Frontal cortex (tissue), 4 donors: ENCODE measurements at places on chromosomes 11 and 22.

GRCh38 chr11:43735961-43736360 is 55.4 kb downstream of the HSD17B12 start:
- no peak for DNase-seq

DNA sequence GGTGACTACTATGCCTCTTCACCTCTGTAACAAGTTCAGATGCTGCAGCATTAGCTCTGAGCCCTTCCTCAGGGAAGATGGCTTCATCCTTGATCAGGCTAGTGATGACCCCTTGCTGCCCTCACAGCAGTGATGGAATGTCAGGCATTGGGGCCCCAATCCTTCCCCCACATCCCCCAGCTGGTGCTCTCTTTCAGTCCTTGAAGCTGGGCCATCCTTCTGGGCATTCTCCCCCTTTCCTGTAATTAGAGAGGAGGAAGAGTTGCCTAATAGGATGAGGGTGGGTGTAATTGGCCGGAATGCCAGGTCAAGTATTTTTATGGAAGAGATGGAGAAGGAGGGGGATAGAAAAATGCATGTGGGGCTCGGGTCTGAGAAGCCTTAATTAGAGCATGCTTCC is 62.6 kb downstream of the TRAF6 start:
- DNase-seq = no peak

GRCh38 chr22:50004918-50005317 is 7.6 kb downstream of the IL17REL start:
- peak; percentile 24 for DNase-seq

- DNase-seq = no peak
Measured at GRCh38 chr22:24516301-24516737, 21.2 kb downstream of the UPB1 start.

GRCh38 chr11:2462986-2463765 is 18.4 kb downstream of the KCNQ1 start:
- no peak for DNase-seq

DNA sequence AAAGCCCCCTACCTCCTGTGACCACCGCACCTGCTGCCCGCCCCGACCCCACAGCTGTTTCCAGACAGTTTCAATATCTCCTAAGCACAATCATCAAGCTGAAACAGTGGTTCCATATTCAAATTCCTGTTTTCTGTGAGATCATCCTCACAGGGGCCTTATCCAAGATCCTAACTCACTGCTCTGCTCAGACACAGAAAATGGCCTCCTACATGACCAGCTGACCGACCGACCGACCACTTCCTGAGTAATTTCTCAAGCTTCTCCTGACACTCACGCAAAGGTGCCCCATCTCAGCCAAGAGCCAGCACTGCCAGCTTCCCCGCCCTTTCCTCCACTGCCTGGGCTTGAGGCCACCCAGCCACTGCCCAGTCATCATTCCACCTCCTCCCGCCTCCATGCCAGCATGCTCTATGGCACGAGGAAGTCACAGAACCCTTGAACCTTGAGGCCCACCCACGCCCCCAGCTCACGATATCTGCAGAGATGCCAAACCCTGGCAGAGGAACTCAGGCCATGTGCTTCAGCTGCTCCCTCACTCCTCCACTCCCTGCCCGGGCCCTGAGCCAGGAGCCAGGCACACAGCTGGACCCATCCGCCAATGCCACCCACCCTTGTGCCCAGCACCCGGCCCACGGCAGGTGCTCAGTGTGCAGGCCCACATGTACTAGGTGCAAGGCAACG is 14.0 kb downstream of the KIAA0930 start:
- DNase-seq = no peak

- no peak for DNase-seq
Measured at GRCh38 chr22:42297778-42298177, 27.3 kb upstream of the TCF20 start.

GRCh38 chr22:38422611-38423511 is 32.1 kb downstream of the KCNJ4 start:
- DNase-seq = no peak

- no peak for DNase-seq
Measured at GRCh38 chr11:92678008-92678611, 291.3 kb upstream of the MTNR1B start.

- no peak for DNase-seq
Measured at GRCh38 chr11:25159341-25159740, 662.5 kb downstream of the LUZP2 start.

DNA sequence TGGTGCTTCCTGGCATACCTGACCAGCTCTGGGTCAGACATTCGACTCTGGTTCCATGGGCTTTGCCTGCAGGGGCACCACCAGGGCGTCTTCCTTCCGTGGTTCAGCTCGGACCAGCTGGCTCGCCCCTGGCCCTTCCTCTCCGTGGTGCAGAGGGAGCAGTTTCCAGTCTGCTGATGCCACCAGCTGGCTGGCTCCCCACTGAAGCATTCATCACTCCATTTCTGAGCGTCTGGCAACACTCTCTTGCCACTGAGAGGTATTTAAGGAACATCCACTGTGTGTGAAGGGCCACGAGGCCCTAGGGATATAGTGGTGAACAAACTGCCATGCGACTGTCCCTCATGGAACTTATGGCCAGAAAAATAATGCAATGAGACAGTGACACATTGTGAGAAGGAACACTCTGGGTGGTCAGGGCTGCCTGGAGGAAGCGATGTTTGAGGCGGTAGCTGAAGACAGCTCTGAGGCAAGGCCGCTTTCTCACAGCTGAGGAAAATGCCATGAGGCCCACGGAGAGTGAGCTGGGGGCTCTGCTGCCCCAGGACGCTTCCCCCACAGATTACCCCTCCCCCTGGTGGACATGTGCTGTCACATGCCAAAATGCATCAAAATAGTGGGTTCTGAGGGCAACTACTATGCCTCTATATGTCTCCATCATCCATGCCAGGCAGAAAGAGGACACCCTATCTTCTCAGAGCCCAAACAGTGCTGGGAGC is 44.9 kb upstream of the ARFGAP3 start:
- DNase-seq = no peak

DNA sequence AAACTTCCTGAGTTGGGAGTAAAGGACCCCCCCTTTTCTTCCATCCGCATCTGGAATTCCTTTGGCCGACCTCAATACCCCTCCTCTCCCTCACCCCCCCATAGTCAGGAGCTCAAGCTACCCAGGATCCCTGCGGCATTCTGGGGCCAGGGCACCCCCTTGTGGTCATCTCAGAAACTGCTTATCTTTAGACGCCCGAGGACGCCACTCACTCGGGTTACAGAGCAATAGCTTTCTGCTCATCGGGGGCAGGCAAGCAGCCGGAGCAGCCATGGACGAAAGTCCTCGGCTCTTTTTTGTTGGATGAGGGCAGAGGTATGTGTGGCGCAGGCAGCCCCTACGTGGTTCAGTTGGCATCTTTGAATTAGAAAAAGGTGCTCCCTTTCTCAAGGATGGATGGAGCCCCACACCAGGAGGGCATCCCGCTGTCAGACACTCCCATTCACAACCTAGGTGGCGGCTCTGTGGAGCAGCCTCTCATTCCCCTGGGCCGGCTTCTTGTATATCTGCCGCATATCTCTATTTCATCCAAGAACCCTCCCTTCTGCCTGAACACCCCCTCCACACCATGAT is 2.3 kb downstream of the C1QTNF5 start:
- peak; percentile 83 for DNase-seq

- no peak for DNase-seq
Measured at GRCh38 chr11:125170510-125171031, 6.0 kb downstream of the PKNOX2 start.

GRCh38 chr11:12927221-12927620 is 81.9 kb upstream of the RASSF10 start:
- DNase-seq = no peak

- DNase-seq = no peak
Measured at GRCh38 chr11:113528982-113529381, 53.8 kb upstream of the DRD2 start.

DNA sequence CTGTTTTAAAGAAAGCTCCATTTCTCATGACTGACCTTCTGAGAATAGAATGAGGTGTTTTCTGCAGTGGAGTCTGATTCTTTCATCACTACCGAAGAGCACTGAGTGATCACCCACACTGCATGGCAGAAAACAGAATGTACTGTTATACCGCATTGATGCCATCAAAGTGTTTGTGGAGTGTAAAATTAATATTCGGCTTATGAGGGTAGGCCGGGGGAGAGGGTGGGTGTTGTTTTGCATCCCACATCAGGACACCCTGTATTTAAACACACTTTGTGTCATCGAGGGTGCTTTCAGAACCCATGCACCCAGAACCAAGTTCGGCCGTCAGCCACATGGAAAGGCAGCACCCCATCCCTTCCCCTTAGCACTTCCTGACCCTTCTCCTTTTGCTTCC is 41.3 kb upstream of the ETS1 start:
- no peak for DNase-seq

GRCh38 chr11:329886-330253 is 9.2 kb upstream of the IFITM3 start:
- DNase-seq = no peak

DNA sequence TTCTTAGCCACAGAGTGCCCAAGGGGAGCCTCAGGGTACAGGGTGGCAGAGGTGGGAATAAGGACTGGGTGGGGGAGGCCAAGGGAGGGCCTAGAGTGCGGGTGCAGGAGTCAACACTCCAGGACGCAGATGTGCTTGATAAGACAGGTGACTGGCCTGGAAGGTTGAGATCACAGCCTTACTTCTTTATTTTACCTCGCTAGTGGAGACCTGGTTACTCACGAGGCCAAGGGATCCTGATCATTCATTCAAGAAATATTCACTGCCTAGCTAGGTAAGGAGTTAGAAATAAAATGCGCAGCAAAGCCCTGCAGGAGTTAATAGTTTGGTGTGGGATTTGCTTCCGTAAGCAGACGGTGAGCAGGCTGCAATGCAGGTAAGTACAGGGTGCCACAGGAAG is 13.2 kb upstream of the PEX26 start:
- DNase-seq = no peak

- no peak for DNase-seq
Measured at GRCh38 chr11:90558328-90558865, 335.5 kb upstream of the CHORDC1 start.

- no peak for DNase-seq
Measured at GRCh38 chr11:11669233-11669846, 47.5 kb upstream of the GALNT18 start.

DNA sequence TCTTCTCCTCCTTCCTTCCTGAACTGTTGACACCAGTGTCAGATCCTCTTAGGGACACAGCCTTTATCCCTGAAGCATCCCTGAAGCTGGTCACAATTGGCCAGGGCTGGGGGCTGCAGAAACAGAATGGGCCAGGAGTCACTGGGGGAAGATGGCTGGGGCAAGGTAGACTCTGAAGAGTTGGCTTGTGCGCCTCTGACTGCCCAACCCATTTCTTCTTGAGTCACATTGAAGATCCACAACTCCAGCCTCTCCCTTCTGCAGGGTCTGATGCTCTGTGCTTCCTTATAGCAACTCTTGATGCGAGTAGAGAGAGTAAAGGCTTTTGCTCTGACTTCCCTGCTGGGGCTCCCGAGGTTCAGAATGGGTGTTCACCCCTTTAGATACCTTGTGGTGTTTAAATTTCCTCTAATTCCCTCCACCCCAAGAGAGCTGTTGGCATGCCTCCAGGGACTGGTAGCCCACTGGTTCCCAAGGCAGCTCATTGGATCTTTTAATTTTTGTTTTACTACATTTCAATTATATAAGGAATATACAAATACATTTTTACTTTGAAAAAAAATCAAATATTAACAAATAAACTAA is 13.4 kb downstream of the PRDM11 start:
- no peak for DNase-seq

DNA sequence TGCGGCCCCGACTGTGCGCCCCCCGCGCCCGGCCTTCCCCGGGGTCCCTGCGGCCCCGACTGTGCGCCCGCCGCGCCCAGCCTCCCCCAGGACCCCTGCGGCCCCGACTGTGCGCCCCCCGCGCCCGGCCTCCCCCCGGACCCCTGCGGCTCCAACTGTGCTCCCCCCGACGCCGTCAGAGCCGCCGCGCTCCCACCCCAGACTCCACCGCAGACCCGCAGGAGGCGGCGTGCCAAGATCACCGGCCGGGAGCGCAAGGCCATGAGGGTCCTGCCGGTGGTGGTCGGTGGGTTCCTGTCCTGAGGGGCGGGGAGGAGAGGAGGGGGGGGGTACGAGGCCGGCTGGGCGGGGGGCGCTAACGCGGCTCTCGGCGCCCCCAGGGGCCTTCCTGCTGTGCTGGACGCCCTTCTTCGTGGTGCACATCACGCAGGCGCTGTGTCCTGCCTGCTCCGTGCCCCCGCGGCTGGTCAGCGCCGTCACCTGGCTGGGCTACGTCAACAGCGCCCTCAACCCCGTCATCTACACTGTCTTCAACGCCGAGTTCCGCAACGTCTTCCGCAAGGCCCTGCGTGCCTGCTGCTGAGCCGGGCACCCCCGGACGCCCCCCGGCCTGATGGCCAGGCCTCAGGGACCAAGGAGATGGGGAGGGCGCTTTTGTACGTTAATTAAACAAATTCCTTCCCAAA is 3.1 kb downstream of the DRD4 start:
- no peak for DNase-seq

- DNase-seq = no peak
Measured at GRCh38 chr22:47131632-47132427, 369.4 kb downstream of the TBC1D22A start.

GRCh38 chr11:70335511-70335910 is 62.8 kb upstream of the CTTN start:
- no peak for DNase-seq

DNA sequence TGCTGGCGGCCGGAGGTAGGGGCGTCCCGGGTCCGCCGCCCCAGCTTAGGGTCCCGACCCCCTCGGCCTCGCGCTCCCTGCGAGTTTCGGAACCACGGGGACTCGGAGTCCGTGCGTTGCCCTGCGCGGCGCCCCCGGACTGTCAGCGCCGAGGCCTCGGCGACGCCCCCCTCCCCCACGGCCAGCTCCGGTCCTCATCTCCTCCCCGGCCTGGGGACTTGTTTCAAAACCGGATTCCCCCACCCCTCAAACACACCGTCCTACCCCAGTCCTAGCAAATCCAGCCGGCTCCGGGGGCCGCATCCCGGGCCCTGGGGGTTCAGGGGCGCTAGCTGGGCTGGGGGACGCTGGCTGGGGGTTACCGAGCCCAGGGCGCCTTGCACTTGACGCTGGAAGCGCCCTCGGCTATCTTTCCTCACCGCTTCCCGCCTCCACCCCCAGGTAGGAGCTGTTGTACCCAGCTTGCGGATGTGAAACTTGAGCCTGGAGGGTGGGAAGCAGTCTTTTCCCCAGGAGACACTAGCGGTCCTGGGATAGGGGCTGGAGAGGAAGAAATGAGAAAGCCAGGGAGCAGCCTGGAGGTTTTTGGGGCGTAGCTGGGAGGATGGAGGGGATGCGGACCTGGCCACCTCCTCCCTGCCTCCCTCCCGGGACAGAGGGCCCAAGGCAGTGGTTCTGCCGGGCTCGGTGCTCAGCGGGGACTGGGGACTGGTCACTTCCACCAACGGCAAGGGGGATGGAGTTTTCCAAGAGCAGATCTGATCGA is 550 bp downstream of the FBLN1 start:
- no peak for DNase-seq

GRCh38 chr22:35638410-35638809 is 9.8 kb upstream of the APOL6 start:
- peak; percentile 64 for DNase-seq

GRCh38 chr11:64241241-64241490 is 271 bp downstream of the FKBP2 start:
- peak; percentile 98 for DNase-seq

- peak; percentile 59 for DNase-seq
Measured at GRCh38 chr11:73308961-73309919, 1.2 kb downstream of the ARHGEF17 start.

- no peak for DNase-seq
Measured at GRCh38 chr11:8285228-8285627, 21.6 kb upstream of the LMO1 start.
